ENCODE measurements at places on chromosomes 12 and 14.

GRCh38 chr12:107242189-107242588 lies 148.8 kb upstream of the CRY1 start:
- peak; percentile 37 for DNase-seq

DNA sequence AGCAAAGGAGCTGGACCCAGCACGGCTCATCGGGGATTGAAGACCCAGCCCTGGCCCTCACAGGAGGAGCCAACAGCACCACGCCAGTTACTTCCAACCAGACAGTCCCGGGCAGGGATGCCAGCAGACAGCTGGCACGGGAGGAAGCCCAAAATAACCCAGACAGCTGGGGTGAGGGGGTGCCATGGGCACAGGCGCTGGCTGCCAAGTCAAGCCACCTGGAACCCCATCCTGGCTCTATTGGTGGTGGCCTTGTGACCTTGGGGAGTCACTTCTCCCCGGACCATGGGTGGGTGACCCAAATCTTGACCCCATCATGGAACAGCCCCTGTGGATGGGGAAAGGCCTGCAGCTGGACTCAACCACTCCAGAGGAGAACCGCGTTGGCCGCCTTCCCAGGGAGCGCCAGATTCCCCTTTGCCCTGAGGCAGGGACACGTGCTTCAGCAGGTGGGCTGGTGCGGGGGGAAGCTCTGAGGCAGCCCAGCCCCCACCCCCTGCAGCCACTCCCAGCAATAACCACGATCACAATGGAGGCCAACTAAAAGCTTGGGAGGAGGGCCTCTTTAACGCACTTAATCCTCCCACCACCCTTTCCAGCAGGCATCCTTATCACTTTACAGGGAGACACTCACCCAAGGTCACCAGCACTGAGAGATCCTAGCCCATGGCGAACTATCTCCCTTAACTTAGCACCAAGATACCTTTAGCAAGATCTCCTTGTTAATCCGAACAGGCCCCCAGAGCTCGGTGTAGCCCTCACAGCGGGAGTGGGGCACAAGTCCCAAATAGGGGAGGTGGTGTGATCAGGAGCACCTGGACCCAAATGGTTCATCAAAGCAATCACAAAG lies 4.7 kb upstream of the RHOF start:
- no peak for DNase-seq

- DNase-seq, result no peak
Measured at GRCh38 chr12:85509081-85509856, 229.2 kb downstream of the ALX1 start.

DNA sequence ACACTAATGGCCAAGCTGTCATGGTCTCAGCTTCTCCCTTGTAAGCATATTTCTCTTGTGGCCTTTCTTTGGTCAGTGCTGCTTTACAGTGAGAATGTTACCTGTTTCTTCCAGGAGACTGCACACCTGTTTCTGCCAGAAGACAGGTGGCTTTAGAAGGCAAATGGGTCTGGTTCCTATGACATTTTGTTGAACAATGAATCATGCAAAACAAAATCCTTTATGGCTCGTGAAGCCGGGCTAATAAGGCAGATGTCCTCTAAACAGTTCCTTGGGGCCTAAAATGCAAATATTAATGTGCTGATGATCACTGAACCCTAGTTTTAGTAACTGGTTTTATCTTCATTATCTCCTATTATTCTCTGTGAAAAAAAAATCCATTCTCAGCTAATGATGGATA lies 927.6 kb downstream of the GALC start:
- DNase-seq, result no peak

DNA sequence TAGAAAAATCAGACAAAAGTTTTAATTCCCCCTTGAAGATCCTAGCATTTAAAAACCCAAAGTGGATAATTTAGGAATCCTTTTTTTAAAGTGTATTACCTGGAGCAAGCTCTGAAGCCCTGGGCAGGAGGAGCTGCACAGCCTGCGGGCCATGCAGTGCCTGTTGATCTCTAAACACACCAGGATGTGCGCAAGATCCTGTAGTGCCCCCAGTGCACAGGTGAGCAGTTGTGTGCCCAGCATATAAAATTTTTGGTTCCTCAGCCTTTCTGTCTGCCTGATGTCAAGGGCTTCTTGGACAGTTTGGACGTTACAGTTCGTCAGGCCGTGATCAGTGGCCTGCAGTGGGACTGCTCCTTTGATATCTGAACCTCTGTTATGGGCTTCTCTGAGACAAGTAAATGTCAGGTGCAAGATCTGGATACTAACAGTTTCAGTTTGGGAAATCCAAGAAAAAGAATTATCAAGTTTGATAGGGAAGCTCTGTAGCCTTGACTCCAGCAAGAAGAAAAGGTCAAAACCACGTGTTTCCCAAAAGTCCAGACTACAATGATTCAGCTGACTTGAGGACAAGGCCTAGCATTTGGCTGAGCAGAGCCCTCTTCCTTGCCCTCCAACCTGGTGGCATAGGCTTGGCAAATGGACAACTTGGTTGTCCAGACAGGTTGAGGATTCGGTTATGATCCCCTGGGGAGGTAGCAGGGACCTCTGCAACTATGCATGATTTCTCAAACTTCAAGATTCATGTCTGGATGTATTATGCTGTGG lies 1.0 kb downstream of the ATXN7L3B start:
- DNase-seq, result peak; percentile 6

GRCh38 chr14:83255727-83256090 lies 1722.1 kb upstream of the SEL1L start:
- DNase-seq, result no peak

GRCh38 chr14:104548802-104549535 lies 30.6 kb upstream of the C14orf180 start:
- DNase-seq, result no peak

DNA sequence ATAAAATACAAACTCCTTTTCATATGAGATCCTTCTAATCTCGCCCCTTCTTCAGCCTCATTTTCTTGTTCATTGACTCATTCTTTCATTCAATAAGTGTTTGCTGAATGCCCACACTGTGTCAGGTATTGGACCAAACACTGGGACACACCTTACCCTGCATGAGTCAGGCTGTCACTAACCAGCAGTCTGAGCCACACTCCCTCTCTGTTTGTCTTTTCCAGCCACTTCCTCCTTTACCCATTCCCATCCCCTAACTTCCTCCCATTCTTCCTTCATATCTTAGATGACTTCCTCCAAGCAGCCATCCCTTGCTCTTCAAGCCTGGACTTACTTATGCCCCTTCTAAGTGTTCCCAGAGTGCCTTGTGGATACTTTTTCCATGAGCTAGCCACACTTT lies 27.0 kb upstream of the HIF1A start:
- no peak for DNase-seq

GRCh38 chr12:79515530-79515935 lies 175.2 kb downstream of the PAWR start:
- DNase-seq, result no peak

DNA sequence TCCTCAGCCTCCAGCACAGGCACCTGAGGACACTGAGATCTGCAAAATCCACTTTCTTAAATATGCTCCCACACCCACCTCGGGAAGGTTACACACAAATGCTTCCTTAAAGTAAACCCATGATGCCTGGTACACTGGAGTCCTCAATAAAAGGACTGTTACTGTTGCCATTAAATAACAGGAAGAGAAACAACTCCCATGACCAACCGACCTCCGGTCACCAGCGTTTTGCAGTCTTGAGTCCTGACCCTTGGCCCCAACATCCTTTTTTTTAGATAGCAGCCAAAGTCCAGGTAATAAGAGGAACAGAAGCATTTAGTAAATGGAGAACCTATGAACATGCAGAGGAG lies 42.4 kb downstream of the ITPK1 start:
- DNase-seq, result no peak

DNA sequence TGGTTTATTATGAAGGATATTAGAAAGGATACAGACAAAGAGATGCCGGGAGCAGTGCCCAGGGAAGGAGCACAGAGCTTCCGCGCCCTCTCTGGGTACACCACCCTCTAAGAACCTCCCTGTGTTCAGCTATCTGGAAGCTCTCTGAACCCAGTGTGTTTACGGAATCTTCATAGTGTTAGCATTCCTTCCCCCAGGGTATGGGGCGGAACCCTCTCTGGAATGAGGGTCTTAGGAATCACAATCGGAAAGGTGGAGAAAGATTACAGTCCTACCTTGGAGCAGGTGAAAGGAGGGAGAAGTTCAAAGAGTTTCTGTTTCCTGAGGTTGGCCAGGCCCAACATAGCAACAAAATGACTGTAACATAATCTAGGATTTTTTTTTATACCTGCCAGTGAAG lies 6.8 kb upstream of the NUDT4 start:
- no peak for DNase-seq

DNA sequence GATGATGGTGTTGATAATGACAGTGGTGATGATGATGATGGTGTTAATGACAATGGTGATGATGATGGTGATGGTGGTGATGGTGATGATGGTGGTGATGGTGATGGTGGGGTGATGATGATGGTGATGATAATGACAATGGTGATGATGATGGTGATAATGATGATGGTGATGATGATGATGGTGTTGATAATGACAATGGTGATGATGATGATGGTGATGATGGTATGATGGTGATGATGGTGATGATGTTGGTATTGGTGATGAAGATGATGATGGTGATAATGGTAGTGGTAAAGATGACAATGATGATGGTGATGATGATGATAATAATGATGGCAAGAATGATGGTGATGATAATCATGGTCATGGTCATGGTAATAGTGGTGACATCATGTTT lies 184.7 kb downstream of the SLC15A4 start:
- DNase-seq, result no peak

DNA sequence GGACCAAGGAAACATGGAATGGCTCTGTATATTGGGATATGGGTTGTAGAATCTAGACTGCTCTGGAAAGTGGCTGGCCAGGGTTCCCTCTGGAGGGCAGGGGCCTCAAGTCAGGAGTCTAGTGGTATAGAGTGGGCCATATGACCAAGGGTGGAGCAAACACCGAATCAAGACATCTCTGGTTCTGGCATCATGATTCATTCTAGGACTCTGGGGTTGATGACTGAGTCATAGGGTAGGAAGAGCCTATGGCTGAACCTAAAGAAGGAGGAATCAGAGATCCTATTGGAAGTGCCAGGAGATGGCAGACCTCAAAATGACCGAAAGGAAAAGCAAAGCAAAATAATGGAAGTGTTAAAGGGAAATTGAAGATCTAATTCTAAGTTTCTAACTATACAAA lies 356.4 kb upstream of the PRICKLE1 start:
- no peak for DNase-seq

GRCh38 chr12:108060067-108060466 lies 69.0 kb upstream of the WSCD2 start:
- no peak for DNase-seq

- DNase-seq, result peak; percentile 43
Measured at GRCh38 chr12:102824218-102824835, 92.7 kb downstream of the PAH start.

DNA sequence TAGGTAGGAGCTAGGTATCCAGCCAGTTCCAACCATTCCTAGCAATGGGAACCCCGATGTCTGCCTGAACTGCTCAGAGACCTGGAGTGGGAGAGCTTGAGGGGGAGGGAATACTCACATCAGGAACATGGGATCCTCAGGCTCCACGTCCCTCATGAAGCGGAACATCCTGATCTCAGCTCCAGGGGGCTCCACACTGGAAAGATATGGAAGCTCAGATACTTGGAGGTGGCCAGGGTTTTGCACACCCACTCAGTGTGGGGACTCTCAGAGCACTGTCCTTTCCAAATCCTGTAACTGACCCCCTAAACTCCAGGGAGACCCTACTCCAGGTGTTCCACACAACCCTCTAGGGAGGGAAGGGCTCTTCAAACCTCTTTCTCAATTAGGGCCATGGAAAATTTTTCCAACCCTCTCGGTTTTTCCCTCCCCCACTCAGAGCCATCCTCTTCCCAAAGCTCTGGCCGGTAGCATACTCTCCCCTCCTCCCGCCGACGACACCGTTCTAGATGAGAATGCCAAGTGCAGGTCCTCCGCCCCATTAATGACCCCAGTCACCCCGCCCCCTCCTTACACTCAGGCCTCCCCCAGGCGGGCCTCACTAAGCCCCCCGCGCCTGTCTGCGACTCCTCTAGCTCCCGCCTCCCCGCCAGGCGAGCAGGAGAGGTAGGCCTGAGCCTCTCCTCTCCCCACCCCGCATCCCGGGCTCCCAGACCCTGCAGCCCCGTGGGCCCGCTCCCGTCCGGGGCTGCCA lies 597 bp downstream of the MLF2 start:
- DNase-seq, result peak; percentile 55

GRCh38 chr14:99544991-99545390 lies 59.0 kb downstream of the CCDC85C start:
- DNase-seq, result no peak

DNA sequence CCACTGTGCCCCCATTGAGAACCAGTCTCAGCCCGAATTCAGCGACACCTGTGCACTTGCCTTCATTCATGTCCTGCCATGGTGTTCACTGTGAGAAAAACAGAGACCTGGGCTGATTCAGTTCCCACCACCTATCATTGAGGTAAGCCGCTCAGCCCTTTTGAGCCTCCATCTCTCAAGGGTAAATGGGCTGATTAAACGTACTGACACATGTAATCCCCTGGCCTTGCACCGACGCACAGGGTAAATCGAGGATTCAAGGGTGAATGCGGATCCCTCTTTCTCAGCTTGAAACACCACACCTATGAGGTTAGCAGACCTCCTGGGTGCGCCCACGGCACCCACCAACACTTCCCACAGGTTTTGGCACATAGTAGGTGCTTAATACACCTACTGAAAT lies 69.7 kb downstream of the C14orf132 start:
- no peak for DNase-seq

DNA sequence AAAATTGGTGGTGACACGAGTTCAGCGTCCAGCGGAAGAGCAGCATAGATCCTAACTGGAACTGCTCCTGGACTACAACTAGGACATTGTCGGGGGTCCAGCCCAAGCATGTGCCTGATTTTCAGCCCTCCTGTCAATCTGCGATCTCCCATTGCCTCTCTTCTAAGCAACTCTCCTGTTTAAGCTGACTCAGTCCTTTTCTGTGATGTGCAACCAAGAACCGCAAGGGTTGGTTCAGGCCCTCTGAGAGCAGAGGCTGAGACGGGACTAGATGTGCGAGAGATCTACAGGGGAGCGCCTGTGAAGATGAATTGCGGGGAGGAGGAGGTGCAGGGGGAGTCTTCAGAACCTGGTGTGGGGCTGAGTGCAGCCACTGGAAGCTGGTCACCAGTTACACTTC lies 3.7 kb upstream of the PAPLN start:
- DNase-seq, result no peak

DNA sequence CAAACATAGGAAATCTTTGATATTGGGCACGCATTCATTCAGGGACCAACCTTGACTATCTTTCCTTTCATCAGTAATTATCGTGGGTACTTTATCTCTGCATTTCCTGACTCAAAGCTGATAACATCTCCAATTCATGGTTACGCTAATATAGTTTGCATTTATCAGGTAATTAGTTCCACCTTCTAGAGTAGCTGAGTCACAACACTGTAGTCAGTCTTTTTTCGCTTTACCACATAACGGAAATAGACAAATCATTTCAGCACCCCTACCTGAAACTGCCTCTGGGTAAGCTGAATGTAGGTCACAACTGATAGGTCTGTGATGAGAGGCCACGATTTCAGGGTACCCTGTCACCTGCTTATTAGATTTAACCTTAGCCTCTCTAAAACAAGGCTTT lies 36.7 kb upstream of the IL22 start:
- DNase-seq, result no peak

DNA sequence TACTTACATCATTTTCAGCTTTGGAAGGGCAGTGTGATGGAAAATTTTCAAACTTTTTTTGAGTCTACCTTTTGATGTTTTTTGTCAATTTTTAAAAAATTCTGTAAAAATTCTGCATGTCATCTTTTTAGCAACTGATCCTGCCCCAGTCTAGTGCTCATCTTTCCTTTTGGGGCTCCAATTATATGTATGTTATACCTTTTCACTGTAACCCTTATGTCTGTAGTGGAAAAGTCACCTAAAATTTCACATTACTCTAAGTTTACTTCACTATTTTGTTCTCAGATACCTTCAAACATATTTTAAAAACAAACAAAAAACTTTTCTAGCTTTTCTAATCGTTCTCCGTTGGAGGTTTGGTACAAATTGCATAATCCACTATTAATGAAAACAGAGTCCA lies 32.5 kb upstream of the MYRFL start:
- no peak for DNase-seq

All from HEK293T (cell line).